T-helper 2 cell (primary cell): ENCODE measurements at places on chromosomes 5 and 9.

DNA sequence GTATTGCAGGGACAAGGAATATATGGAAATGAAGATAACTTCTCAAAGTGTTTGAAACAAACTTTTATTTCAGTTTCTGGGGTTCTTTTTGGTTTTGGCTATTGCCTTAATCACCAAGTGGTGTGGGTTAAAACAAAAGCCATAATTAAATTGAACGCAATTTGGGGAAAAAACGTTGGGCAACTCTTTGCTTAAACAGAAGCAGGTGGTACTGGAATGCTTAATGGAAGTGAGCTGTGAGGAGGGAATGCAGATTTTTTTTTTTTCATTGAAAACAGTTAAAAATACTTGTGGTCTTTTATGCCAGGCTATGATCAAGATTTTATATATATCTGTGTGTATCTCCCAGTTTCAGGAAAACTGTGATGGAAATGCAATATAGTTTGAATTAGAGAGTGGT, 195.7 kb upstream of the TUT7 start:
- DNase-seq, result no peak

GRCh38 chr5:17951392-17952169, 317.3 kb downstream of the TAF11L14 start:
- DNase-seq, result no peak

- no peak for DNase-seq
Measured at GRCh38 chr9:82668689-82669199, 394.2 kb downstream of the RASEF start.

DNA sequence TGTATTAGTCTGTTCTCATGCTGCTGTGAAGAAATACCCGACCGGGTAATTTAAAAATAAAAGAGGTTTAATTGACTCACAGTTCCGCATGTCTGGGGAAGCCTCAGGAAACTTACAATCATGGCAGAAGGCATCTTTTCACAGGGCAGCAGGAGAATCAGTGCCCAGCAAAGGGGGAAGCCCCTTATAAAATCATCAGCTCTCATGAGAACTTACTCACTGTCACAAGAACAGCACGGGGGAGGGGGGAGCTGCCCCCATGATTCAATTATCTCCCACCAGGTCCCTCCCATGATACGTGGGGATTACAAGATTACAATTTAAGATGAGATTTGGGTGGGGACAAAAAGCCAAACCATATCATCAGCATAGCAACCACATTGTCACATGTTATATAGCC, 102.5 kb downstream of the GPBP1 start:
- DNase-seq, result no peak

- DNase-seq, result no peak
Measured at GRCh38 chr5:3029396-3029795, 277.9 kb upstream of the IRX2 start.

DNA sequence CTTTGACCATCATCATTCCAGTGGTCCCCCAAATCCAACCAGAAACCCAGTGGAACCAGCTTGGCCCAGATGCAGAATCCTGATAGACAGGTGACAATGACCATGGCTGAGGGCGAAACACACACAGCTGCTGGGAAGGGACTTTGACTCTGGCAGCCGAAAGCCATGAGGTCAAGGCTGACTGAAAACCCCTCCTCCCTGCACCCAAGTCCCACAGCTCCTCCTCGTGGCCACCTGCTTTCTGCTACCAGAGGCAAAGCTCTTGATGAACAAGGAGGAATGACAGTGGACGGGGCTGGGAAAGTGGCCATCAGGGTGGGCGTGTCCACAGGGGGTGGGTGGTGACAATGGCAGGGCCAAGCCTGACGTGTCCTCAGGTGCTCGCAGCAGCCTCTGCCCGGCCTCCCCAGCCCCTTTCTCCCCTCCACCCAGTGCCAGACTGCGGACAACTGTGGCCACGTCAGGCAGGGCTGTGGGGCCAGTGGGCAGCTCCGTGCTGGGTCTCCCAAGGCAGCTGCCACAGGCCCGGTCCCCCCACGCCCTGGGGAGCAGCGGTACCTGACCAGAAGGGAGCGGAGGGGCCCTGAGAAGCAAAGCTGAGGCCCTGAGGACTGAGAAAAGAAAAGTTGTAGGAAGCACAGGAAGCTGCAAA, 30.8 kb upstream of the SARDH start:
- DNase-seq, result no peak

GRCh38 chr5:160001457-160001856, 7.5 kb upstream of the TTC1 start:
- no peak for DNase-seq

- no peak for DNase-seq
Measured at GRCh38 chr5:148455185-148455584, 71.4 kb downstream of the FBXO38 start.

DNA sequence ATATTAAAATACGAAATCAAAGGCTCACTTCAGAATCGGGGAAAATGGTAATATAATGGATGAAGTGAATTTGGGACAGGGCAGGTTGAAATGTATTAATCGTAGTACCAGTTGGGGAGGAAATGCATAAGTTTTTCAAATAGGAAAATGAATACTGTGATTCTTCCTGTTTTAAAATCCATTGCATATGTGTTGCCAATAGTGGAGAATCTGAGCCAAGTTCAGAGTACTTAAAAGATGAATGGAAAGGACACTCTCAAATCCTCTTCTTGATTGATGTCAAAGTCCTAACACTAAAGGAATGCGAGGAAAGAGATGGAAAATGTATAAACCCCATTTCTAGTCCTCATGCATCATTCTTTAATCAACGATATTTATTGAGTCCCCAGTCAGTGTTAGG, 160.9 kb upstream of the CCNG1 start:
- no peak for DNase-seq
